Substantia nigra (tissue), 51 donors: ENCODE measurements at places on chromosomes 1 and 21.

DNA sequence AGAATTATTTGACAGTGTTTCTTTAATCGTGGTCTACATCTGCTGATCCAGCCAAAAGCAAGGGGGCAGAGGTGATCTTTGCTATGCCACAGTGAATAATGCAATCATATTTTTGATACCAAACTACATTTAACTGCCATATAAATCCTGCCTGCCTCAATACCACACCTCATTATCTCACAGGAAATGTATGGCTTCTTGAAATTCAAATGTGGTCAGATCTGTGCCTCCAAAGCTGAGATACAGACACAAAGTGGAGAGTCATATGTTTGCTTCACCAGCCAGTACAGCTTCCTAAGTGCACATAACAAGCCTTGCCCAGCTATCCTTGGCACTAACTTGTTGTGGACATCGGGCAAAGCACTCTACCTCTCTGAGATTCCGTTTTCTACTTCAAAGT lies 250.0 kb upstream of the NFIA start:
- DNase-seq, result no peak

GRCh38 chr1:200877839-200878551 lies 5.2 kb downstream of the GPR25 start:
- DNase-seq, result no peak

- no peak for DNase-seq
These were observed 47.8 kb downstream of the VCAM1 start for GRCh38 chr1:100767176-100767890.

- no peak for DNase-seq
These were observed at the start of gene TCEA3 for GRCh38 chr1:23424293-23425192. Gene TCEA3, minus strand, starts transcription at chr1:23424748. Its CDS starts 115 bp downstream, at chr1:23424633.

DNA sequence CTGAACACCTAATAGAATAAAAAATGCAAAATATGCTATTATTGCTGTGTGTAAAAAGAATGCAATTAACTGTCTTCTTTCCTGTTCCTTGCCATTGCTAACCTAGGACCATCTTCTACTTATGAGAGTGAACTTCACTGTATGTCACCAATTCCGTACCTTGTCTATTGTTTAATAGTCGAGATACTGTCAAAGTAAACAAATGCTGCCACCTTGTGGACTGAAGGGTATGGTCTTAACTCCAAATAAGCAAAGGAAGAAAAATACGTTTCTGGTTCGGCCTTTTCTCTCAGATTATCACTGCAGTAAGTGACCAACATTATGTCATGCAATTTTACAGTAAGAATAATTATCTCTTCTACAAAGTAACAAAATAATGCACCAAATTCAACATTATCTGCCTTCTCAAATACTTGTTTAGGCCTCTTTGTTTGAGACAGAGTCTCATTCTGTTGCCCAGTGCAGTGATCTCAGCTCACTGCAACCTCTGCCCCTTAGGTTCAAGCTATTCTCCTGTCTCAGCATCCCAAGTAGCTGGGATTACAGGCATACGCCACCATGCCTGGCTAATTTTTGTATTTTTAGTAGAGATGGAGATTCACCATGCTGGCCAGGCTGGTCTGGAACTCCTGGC lies 133.4 kb downstream of the COP1 start:
- DNase-seq, result no peak

GRCh38 chr1:16318555-16318954 lies 33.7 kb downstream of the FBXO42 start:
- DNase-seq, result peak; percentile 5

DNA sequence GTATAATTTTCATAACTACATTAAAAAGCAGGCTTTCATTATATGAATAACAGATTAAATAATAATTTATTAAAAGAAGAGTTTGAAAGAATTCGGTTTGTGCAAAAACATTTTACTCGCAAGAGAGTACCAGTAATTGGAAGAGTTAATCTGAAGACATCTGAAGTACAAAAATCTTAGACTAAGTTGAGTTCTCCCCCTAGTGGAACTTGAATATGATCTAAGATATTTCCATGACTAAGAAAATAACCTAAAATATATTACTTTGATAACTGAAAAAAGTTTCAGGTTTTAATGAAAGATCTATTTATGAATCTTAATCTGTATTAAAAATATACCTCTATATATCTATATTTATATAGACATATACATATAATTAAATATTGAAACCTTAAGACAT lies 112.5 kb upstream of the GFI1 start:
- no peak for DNase-seq

DNA sequence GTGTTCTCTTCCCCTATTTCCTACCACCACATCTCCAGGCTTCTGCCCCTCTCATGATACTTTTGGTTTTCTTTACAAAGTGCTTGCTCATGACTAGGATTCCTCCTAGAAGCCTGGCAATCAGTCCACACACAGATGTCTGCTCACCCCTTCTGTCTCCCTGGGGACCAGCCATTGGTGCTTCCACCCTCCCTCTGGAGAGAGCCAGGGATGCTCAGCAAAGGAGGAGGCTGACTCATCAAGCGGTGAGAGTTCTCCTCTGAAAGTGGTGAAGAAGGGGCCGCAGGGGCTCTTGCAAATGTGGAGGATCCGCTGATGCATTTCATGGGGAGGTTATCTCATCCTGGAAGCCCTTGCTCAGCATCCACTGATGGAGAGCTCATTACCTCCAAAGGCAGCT lies 14.5 kb downstream of the NT5C1A start:
- no peak for DNase-seq

DNA sequence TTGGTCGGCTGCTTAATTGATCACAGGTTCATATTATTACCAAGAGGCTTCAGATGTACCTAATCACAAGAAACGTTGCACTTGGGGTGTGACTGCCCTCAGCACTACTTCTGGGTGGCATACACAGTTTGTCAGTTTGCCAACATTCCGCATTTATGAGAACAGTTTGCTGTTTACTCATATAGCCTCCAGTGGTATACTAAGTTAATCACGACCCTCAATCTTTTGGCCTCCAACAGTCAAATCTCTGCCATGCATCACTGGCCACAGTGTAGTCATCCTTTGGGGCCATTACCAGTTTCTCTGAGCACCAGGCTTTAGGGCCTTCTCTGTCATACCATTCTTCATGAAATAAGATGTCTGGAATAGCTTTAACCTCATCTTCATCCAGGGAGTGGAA lies 62.8 kb upstream of the BCL9 start:
- DNase-seq, result no peak

GRCh38 chr1:8019229-8019620 lies 6.9 kb downstream of the ERRFI1 start:
- DNase-seq, result no peak

DNA sequence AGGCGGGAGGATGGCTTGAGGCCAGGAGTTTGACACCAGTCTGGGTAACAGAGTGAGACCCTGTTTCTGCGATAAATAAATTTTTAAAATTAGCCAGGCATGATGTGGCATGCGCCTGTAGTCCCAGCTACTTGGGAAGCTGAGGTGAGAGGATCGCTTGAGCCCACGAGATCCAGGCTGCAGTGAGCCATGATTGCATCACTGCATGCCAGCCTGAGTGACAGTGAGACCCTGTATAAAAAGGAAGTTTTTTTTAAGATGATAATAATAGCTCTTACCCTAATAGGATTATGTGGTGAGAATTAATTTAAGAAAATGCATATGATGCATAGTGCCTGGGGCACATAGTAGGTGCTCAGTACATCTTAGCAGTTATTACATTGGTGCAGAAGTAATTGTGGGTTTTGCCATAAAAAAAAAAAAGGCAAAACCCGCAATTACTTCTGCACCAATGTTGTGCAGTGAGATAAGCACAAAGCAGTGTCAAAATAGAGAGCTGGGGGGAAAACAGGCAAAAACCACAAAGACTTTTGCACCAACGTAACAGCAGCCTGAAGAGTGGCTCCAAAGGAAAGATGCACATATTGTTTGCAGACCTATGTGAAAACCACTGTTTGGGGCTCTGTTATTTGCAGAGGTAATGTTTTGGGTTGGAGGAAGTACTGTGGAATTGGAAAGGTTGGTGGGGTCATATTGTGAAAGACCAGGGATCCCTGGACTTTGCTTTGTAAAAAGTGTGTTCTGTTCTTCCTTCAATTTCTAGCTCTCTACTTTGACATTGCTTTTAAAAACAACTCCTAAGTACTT lies 72.4 kb downstream of the PLXNA2 start:
- DNase-seq, result no peak

- DNase-seq, result peak; percentile 77
These were observed 17.4 kb downstream of the PLOD1 start for GRCh38 chr1:11951901-11952300.

GRCh38 chr1:170307426-170307825 lies 161.7 kb downstream of the NTMT2 start:
- no peak for DNase-seq

DNA sequence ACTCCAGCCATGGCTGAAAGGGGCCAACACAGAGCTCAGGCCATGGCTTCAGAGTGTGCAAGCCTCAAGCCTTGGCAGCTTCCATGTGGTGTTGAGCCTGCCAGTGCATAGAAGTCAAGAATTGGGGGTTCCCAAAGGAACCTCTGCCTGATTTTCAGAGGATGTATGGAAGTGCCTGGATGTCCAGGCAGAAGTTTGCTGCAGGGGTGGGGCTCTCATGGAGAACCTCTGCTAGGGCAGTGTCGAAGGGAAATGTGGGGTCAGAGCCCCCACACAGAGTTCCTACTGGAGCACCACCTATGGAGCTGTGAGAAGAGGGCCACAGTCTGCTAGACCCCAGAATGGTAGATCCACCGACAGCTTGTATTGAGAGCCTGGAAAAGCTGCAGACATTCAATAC lies 29.8 kb upstream of the CD55 start:
- DNase-seq, result no peak

GRCh38 chr1:52007215-52008002 lies 16.9 kb upstream of the RAB3B start:
- DNase-seq, result no peak

- DNase-seq, result peak; percentile 22
These were observed 3.5 kb downstream of the SH3BGRL3 start for GRCh38 chr1:26283279-26283853.

DNA sequence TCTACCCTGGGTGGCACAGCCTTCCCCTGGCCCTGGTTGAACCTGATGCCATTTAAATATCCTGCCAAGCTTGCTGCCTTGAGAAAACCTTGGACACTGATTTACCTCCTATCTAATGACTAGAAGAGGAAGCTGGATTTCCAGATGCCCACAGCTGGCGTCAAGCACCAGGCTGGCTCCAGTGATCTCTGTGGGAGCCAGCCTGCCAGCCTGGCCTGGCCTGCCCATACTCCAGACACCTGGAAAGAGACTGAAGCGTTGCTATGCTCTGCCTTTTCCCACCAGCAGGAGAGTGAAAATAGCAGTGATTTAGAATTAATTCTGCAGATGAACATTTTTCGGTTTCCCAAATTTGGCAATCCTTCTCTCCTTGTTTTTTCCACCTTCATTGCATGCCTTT lies 11.5 kb upstream of the EIF4G3 start:
- DNase-seq, result no peak

DNA sequence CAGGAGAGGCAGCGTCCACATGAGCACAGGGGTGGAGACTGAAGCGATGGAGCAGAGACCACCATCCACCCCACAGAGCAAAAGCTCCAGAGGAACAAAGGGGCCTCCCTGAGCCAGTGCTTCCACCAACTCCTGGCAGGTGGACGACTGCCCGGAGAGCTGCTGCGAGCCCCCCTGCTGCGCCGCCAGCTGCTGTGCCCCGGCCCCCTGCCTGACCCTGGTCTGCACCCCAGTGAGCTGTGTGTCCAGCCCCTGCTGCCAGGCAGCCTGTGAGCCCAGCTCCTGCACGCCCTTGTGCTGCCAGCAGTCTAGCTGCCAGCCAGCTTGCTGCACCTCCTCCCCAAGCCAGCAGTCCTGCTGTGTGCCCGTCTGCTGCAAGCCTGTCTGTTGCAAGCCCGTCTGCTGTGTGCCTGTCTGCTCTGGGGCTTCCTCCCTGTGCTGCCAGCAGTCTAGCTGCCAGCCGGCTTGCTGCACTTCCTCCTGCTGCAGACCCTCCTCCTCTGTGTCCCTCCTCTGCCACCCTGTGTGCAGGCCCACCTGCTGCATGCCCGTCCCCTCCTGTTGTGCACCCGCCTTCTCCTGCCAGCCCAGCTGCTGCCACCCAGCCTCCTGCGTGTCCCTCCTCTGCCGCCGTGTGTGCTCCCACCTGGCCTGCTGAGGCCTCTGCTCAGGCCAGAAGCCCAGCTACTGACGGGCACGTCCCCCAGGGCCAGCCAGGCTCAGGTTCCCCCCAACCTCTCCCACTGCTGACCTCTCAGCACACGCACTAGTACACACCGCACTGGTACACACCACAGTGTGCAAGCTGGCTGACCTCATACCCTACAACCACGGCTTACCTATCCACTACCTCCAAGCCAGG lies 5.4 kb downstream of the KRTAP10-12 start:
- DNase-seq, result no peak

DNA sequence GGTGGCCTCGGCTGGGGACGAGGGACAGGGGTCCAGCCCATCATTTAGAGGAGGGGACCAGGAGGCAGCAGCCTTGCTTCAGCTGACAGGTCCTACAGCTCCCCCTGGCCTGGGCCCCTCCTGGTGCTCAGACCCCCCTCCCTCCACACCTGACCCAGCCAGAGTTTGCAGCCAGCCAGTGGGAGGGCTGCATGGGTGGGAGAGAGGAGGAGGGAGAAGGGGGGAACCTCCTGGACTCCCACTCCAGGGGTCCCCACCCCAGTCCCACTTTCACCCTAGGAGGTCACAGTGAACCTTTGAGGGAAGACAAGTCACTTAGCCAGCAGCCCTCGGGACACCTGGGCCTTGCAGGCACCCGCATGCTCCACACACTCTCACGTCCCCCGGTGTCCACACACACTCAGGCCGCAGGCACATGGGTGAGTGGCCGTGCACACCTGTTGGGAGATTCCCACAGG lies 108.9 kb upstream of the ZBTB40 start:
- no peak for DNase-seq

DNA sequence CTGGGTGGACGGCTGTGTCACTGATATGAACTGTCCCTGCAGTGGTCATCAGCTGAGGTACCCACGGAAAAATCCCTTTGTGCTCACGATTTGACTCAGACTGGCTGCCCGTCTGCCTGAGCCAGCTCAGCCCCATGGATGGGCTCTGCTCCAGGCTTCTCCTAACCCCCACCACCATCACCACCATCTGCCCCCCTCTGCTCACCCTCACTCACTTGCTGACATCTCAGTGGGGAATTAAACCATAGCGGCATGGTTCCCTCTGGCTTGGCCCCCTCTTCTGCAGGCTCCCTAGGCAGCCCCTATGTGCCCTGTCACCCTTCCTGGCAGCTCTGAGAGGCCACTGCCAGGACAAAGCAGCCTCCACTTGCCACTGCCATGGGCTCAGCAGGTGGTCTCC lies 17.3 kb downstream of the SLC6A9 start:
- no peak for DNase-seq

- DNase-seq, result no peak
These were observed 70.3 kb upstream of the JAK1 start for GRCh38 chr1:65036570-65037051.

GRCh38 chr1:206900149-206900548 lies 2.9 kb downstream of the IL24 start:
- DNase-seq, result no peak

GRCh38 chr1:6660415-6661049 lies 35.9 kb downstream of the THAP3 start:
- no peak for DNase-seq
